ENCODE measurements at places on chromosomes 6 and 20.

DNA sequence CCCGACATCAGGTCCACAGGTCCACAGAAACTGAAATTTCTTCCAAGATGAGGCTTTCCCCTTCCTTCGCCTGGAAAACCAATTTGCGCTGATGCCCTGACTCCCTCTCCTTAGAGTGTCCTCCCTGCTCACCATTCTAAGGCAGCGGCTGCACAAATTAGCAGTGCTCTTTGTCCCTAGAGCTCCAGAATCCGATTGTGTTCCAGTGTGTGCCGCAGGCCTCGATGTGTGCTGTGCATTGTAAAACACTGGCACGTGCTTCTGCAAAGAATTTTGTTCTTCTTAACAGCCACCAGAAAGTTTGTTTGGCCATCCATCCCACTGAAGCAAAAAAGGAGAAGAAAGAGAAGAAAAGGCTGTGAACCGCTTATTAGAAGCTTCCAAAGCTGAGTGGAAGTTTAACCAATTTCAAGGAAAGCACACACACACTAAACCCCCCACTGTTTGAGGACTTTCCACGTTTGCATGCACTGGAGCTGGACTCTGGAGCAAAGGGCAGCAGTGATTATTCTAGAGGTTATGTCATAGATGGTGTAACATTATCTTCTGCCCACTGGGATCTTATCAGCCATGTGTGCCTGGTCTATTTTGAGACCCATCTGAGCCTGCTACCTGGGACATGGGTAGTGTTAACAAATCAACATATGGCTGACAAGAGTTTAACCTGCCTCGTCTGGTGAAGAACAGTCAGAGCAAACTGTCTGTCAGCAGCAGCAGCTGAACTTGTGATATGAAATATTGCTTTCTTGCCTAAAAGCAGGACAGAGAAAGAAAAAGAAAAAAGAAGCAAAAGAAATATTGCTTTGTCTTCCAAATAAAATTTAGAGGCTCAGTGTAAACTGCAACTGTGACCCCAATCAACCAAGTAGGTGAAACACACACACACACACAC lies 64.9 kb upstream of the RREB1 start:
- DNase-seq = no peak

DNA sequence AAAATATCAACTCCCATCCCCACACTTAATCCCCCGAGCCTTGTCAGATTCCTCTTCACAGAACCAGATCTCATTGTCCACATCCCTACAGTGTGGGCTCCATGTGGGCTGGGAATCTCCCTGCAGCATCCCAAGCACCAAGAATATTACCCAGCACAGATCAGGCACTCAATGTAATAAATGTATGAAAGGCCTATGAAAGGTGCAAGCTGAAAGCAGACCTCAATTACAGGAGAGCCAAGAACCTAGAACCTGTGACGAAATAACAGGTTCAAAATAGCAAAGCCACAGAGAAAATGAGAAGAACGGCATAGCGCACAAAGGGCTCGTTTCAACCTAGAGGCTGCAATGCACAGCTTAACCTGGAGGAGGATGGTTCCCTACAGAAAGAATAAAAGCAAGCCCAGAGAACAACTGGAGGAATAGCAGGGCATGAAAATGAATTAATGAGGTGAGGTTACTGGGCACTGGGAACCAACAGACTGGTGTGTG lies 3.1 kb downstream of the SLC23A2 start:
- DNase-seq = no peak

- DNase-seq = no peak
These were observed 118.2 kb downstream of the CDKAL1 start for GRCh38 chr6:20652299-20653084.

GRCh38 chr6:903761-904160 lies 210.8 kb upstream of the EXOC2 start:
- no peak for DNase-seq

DNA sequence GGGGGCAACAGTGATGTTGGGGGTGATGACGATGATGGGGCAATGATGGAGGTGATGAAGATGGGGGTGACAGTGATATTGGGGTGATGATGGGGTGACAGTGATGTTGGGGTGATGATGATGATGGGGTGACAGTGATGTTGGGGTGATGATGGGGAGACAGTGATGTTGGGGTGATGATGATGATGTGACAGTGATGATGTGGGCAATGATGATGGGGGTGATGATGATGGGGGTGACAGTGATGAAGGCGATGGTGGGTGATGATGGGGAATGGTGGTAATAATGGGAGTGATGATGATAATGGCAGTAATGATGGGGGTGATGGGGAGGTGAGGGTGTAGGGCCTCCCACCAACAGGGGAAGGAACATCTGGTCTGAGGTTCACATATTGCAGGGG lies 150.6 kb downstream of the ERMARD start:
- no peak for DNase-seq

DNA sequence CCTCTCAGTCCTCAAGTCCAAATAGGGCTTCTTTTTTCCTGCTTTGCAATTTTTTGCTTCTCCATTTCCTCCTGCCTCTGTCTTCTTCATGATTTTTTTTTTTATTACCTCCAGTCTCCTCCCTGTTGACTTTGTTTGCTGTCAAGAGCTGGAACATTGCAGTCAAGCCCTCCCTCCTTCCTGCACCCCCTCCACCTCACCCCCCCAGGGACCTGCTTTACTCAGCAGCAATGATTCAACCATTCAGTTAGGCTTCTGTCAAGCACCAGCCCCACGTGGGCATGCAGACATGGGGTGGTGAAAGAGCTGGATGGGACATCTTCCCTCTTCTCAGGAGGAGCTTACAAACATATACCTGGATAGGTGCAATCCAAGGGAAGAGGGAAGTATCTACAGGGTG lies 142.4 kb downstream of the LRFN2 start:
- no peak for DNase-seq

DNA sequence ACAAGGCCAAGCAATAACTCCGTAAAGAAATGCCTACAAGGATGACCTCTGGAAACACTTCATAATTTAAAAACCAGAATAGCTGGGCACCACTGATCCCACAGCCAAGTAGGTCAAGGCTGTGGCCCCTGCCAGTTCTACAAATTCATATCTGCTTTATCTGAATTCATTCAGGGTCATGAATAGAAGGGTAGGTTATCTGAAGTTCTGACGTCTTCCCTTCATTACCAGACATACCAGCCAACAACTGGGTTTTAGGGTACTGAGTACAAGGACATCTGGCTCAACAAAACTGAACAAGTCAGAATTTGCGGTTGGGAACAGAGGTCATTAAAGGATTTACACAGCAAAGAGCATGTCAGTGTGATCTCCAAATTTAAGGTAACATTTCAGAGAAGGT lies 26.0 kb downstream of the MAP3K5 start:
- DNase-seq = no peak

GRCh38 chr20:37361336-37361735 lies 15.4 kb downstream of the SRC start:
- no peak for DNase-seq

GRCh38 chr6:69022993-69023392 lies 387.9 kb downstream of the ADGRB3 start:
- DNase-seq = no peak

DNA sequence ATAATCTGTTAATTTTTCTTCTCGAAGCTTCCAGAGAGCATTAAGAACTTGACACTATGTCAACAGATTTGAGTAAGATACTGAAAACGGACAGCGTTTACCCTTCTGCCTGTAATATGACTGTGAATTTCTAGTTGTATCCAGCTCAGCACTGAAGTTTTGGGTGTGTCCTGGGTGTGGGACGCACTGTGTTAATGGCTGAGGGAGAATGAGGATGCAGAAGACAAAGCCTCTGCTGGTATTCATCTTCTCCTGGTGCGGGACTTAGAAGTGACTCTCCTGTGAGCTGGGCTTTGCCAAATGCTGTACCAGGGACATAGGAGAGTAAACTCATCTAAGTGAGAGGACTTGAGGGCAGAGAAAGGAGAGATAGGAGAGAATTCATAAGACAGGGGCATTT lies 90.3 kb upstream of the CLDN20 start:
- no peak for DNase-seq

DNA sequence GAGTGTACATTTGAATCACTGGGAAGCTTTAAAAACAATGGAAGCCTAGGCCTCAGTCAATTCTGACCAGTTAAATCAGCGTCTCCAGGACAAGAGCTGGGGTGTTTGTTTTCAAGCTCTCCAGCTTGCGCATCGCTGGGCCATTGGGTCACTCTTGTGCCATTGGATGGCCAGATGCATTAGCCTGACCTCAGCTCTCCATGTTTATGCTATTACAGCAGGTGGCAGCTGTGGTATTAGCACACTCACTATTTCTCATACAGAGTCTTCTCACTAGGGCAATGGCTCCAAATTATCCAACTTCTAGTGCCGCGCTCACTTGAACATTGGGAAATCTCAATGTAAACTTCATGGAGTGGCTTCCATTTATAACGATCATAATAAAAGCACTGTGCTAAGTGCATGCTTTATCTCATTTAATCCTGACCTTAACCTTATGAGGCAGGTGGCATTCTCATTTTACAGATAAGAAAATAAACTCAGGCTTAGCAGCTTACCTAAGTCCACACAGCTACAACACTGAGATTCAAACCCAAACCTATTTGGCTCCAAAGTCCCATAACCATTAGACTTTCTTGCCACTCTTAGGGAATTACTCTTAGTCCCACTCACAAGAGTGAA lies 108.8 kb downstream of the PPP1R14C start:
- DNase-seq = no peak

All from activated CD8-positive, alpha-beta memory T cell treated with anti-CD3 and anti-CD28 coated beads for 1 hour (primary cell).